Uterine smooth muscle cell (primary cell): ENCODE measurements at places on chromosomes 3 and 15. TPM values are rescaled to one million over a fixed set of nuclear protein-coding genes. Genes with fewer than 3 reads are reported as not detected.

The SLC24A5 gene
- not detected in 2 replicates for total RNA-seq

The EIF2B5 gene
- 37.4 and 57.3 TPM in 2 replicates for total RNA-seq

The PPARG gene
- total RNA-seq, result 35.6 and 49.2 TPM in 2 replicates

The SNRPN gene
- 35.1 and 98.8 TPM in 2 replicates for total RNA-seq

The GPR160 gene
- 0.22 and 0.50 TPM in 2 replicates for total RNA-seq

The CHDH gene
- 0.44 and 0.62 TPM in 2 replicates for total RNA-seq
